Left kidney (tissue), 8 donors: ENCODE measurements at places on chromosomes 1 and 21. TPM values are rescaled to one million over a fixed set of nuclear protein-coding genes. Genes with fewer than 3 reads are reported as not detected.

The ARID1A gene
- 117 TPM for polyA plus RNA-seq

The RBP7 gene
- polyA plus RNA-seq, result 15.3 TPM

The CRNN gene
- polyA plus RNA-seq, result not detected

The SLC22A15 gene
- 7.1 TPM for polyA plus RNA-seq

The DYNLT5 gene
- 3.2 TPM for polyA plus RNA-seq

The OR10R2 gene
- not detected for polyA plus RNA-seq

The RAB25 gene
- polyA plus RNA-seq, result 46.9 TPM

The GSTM5 gene
- 44.7 TPM for polyA plus RNA-seq

The RNU1-2 gene
- 1.9 TPM for polyA plus RNA-seq

The RHEX gene
- polyA plus RNA-seq, result 6.2 TPM

The ETV3L gene
- not detected for polyA plus RNA-seq

The GNG4 gene
- polyA plus RNA-seq, result 5.2 TPM

The POU3F1 gene
- 0.63 TPM for polyA plus RNA-seq
